Astrocyte (in vitro differentiated cells and primary cell): ENCODE measurements at places on chromosomes 2 and 18. TPM values are rescaled to one million over a fixed set of nuclear protein-coding genes. Genes with fewer than 3 reads are reported as not detected.

- no peak for DNase-seq
These were observed 355.7 kb upstream of the RAB6C start for GRCh38 chr2:129623783-129624182.

- DNase-seq: peak; percentile 36
These were observed 11.0 kb downstream of the PLA2R1 start for GRCh38 chr2:160051371-160051800.

GRCh38 chr2:231332872-231333500 is 62.5 kb upstream of the B3GNT7 start:
- no peak for DNase-seq

- DNase-seq: peak; percentile 90
These were observed 15.7 kb downstream of the CCDC85A start for GRCh38 chr2:56199492-56199891.

DNA sequence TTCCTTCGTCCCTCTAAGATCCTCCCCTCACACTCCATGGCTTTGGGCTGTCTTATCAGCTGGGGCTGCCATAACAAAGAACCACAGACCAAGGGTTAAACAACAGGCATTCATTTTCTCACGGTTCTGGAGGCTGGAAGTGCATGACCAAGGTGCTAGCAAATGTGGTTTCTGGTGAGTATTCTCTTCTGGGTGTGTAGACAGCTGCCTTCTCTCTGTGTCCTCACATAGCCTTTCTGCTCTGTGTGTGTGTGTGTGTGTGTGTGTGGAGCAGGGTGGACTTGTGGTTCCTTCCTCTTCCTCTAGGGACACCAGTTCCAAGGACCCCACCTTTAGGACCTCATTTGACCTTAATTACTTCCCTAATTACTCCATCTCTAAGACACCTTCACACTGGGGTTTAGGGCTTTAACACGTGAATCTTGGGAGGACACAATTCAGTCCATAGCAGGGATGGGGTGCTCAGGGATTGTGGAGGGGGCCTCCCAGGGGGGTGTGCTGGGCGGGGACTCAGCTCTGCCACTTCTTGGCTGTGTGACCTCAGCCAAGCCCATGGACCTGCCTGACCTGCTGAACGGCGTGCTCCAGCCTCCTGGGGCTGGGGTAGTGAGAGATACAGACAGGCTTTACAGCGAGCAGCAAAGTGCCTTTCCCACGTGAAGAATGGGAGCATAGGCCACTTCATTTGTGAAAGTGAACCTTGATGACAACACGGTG is 38.0 kb downstream of the ACKR3 start:
- DNase-seq: peak; percentile 94

- no peak for DNase-seq
These were observed 128.4 kb downstream of the GALNT3 start for GRCh38 chr2:165665614-165666013.

- no peak for DNase-seq
These were observed 14.0 kb downstream of the DYM start for GRCh38 chr18:49446481-49446880.

DNA sequence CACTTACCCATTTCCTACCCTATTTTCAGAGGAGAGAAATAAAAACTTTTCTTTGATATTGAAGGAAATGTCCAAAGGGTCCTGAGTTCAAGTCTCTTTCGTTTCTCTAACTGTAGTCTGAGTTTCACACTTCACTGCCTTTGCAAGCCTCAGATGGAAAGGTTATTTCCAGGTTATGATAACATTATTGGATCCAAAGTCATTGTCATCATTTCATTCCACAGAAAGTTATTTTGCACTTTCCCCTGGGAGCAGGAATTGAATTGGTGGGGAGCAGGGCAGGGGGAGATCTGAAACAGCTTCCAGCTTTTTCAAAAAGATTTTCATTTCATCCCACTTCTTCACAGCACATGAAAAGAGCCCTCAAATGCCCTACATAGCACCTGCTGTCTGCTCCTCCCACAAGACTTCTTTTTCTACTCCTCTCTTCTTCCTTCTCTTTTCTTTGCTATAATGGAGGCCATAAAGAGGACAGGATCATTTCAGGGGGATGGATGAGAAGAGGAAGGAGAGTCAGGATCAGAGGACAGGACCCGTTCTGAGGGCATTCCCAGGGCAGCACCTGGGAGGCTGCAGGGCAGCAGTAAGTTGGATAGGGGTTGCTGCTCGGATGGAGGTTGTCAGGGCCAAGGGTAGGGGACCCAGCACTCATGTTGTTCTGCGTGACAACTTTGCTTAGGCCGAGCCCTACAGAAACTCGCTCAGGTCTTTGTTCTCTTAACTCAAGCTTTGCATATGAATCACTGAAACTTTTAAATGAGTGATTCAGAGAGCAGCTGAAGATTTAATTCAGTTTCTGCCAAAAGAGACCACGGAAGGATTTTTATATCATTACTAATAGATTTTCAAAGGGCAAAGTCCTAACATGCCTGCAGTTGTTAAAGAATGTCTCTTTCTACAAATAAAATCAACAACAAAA is 11.4 kb upstream of the GALNT5 start:
- DNase-seq: peak; percentile 95

GRCh38 chr2:205352593-205352992 is 329.7 kb upstream of the NRP2 start:
- peak; percentile 24 for DNase-seq

DNA sequence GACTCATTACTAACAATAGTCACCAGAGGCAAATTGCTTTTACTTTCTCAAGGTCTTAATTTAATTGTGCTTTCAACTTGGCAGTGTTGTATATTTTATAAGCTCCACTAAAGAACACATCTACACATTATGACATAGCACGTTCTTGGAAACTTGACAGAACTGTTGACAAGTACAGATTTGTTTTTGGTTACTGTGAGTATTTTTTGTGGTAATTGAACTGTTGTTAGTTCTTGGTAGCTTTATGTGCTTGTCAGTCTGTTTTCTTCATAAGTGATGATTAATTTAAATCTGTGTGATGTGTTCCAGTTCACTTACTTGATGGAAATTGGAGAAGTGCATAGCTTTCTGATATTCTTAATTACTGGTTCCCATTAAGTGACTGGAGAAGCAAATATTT is 63.9 kb downstream of the COMMD1 start:
- no peak for DNase-seq

- DNase-seq: no peak
These were observed 798.9 kb upstream of the SALL3 start for GRCh38 chr18:78180741-78181140.

GRCh38 chr18:4172196-4173100 is 282.7 kb downstream of the DLGAP1 start:
- DNase-seq: no peak

DNA sequence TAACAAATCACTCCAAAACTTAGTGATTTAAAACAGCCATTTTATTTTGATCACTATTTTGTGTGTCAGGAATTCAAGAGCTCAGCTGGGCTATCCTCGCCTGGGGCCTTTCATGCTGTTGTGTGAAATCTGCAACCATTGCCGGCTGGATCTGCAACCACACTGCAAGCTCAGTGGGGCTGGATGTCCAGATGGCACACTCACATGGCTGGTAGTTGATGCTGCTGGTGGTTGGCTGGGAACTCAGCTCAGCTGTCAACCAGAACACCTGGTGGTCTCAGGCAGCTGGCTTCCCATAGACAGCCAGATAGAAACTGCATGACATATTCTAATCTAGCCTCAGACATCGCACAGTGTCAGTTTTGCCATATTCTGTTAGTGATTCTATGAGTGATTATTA is 30.6 kb upstream of the AP1S3 start:
- DNase-seq: no peak

GRCh38 chr2:168660870-168661862 is 141.3 kb upstream of the NOSTRIN start:
- no peak for DNase-seq

GRCh38 chr2:46804794-46805193 is 110.8 kb downstream of the MCFD2 start:
- DNase-seq: peak; percentile 36

DNA sequence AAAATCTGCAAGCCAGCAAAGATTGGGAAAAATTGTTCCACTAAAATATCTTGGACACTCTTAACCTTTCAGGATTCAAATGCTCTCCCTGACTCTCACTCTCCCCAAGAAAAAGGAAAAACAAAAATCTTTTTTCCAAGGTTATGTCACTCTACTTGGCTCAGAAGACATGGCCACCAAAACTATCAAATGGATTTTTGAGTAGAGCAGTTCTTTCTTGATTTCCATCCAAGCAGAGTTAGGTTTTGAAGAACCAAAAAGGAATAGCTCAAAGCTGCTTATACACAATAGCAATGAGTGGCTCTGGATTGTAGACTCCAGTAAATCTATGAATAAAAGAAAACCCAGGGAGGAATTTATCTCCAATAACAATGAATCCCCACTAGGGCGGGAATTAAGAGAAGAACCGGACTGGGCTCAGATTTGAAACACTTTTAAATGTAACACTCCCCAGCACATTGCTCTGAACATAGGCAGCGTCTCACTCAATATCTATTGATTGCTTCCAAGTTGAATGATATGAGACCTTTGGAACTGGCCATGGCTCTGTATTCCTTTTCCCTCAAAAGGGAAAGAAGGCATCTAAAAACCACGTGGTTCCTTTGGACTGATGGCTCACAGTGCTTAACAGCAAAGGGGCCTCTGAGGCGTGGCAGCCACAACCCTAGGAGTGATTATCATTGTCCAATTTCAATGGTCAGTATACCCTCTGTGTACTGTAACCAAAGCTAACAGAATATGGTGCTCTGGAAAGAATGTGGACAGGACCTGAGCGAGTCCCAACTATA is 68.3 kb downstream of the SPRED2 start:
- no peak for DNase-seq

GRCh38 chr18:5452943-5453443 is 90.8 kb downstream of the EPB41L3 start:
- no peak for DNase-seq

- DNase-seq: no peak
These were observed 57.7 kb upstream of the ASPRV1 start for GRCh38 chr2:70019096-70019495.

ALPP gene
- total RNA-seq: 0.32 TPM in 1 of 2 replicates, not detected in the other

GAREM1 gene
- total RNA-seq: 9.0 and 9.9 TPM in 2 replicates

UGT1A8 gene
- not detected in 2 replicates for total RNA-seq

GKN1 gene
- not detected in 2 replicates for total RNA-seq

SULT1C4 gene
- 1.1 and 1.8 TPM in 2 replicates for total RNA-seq

CNGA3 gene
- total RNA-seq: not detected in 2 replicates

SLC30A3 gene
- 0.16 and 0.34 TPM in 2 replicates for total RNA-seq

SERPINB2 gene
- 0.60 and 1.7 TPM in 2 replicates for total RNA-seq

KRTCAP3 gene
- 1.4 and 1.9 TPM in 2 replicates for total RNA-seq
